Heart right ventricle (tissue), 16 donors: ENCODE measurements at places on chromosomes 1 and 21.
A peak's percentile ranks its signal among the peaks of the same experiment; 100 is the strongest.

- peak; percentile 65 for DNase-seq
These were observed at the start of gene OBSCN for GRCh38 chr1:228207851-228208821. Gene OBSCN, plus strand, starts transcription at chr1:228208044. Its CDS starts 3,740 bp downstream, at chr1:228211784.

DNA sequence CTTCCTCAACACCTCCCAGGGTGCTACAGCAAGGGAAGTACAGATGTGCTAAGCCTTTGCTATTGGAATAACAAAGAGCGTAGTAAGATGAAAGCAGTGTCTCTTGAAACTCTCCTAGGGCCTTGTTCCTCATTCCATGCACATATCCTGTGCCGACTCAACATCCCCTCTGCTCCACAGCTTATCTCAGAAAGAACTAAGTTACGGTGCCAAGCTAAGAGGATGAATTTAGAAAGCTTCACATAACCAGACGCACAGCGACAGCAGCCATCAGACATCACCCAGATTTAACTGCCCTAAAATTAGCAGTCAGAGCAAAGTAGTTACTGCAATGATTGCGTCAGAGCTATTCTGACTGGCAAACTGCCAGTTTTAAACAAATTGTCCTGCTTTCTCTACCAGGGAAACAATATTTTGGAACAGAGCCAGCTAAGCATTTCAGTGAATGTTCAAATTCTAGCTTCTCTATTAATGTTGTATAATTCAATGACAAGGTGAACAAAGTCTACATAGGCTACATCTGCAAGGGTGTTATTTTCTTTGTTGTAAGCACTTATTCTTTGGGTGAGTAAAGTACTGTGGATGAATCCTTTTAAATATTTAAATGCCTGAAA lies 9.5 kb downstream of the SIPA1L2 start:
- DNase-seq = peak; percentile 87

- peak; percentile 98 for DNase-seq
These were observed at the start of gene PRDX1 for GRCh38 chr1:45521413-45522323. Gene PRDX1, minus strand, starts transcription at chr1:45521884. Its CDS starts 2,841 bp downstream, at chr1:45519043.

DNA sequence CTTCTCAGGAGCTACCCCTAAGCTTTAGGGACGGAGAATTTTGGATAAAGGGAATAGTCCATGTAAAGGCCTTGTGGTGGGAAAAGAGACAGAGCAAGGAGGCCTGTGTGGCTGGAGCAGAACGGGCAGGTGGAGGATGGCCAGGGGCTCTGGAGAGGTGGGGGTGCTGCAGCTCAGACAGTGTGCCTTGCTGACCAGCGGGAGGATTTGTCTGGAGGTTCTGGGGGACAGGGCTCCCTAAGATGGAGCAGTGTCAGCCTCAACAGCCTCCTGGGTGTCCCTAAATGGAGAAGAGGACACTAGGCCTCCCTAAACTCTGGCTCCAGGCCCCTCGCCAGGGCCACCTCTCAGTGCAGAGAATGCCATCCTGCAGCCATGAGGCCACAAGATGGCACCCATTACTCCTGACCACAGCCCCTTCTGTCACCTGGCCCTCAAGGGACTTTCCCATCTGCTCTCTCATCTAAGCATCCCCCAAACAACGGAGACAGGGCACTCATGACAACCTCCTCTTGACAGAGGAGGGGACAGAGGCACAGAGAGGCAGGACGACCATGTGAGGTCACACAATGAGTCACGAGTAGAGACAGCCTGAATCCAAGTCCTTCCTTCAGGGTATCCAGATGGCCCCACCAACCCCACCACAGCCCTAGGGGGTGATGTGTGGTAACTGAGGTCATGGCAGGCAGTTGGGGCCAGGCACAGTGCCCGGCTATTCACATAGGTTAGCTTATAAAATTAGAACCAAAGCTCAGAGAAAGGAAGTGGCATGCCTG lies 94.7 kb downstream of the DMRTB1 start:
- no peak for DNase-seq

- no peak for DNase-seq
These were observed 182.5 kb downstream of the HUNK start for GRCh38 chr21:32055305-32055704.

DNA sequence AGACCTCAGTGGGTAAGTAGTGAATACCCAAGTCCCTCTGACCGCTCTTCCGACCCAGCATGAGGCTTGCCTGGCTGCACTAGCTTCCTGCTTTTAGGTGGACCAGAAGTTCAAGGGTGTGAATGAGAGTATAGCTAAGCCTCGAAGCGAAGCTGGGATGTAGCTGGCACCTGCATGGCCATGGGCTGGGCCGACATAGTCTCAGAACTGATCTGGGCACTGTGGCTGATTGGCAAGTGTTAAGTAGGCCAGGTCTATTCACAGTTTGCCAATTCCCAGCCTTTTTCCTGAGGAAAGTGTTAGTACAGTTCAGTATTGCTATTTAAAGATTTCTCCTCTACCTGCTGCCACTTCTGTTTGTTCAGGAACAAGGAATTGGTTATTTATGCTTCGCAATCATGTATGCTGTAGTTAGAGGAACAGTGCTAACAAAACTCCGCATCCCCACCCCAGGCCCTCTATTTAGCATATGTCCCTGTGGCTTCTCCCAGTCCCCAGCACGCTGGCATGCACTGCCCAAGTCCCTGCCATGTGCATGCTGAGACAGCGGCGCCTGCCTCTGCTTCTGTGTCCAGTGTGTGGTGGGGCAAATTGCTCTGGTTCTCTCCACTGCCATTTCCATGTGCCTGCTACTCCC lies 16.3 kb downstream of the SPATA46 start:
- no peak for DNase-seq

DNA sequence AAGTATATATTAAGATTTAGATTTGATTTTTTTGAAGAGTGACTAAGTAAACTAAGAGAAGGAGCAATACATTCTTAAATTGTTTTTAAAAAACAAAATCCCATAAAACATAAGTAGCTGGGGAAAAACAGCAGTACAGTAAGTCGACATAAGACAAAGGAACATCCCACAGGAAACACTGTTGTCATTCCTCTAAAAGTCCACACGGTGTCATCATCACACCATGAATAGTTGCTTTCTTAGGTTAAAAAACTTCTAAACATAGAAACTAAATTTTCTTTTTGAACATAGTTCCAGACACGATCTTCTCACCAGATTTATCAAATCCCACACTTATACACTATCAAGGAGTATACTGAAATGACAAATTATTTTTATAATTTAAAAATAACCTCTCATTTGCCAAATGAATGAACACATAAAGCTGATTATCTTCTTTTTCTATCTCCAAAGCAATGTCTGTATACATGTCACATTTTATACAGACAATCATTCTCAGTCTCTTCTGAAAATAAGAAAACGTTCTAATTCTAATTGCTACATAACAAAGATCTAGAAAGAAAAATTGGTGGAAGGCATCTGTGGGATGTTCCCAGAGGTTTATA lies 15.8 kb downstream of the ODF2L start:
- DNase-seq = no peak

DNA sequence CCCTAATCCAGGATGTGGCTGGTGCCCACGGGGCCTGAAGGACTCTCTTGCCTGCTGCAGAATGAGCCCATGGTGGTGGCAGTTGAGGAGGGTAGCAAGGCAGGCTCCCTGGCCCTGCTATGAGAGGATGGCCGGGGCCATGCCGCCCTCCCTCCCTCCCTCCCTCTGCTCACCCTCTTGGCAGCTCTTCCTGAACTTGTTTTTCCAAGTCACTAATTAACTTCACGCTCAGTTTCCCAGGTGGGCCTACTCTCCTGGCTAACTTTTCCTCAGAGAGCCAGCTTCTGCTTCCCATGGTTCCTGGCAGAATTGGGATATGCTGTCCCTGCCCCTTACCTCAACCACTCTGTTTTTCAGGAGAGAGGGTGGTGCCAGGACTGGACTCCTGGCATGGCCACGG lies 10.2 kb downstream of the KCNC4 start:
- DNase-seq = no peak
